Astrocyte (in vitro differentiated cells and primary cell): ENCODE measurements at places on chromosomes 1 and 21. TPM values are rescaled to one million over a fixed set of nuclear protein-coding genes. Genes with fewer than 3 reads are reported as not detected.

DNA sequence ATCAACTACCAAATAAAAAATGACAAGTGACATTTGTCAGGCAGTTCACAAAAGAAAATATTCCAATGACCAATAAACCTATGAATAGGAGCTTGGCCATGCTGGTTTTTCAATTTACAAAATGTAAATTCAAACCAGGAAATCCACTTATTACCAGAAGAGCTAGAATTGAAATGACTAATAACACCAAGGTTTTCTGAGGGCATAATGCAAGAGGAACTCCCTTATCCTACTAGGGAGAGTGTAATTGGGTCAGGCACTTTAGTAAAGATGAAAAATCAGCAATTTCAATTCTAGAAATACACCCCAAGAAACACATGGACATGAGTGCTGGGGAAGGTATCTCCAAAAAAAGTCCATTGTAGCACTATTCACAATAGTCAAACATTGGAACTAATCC, 16.7 kb upstream of the TIAM1 start:
- no peak for DNase-seq

- DNase-seq = peak; percentile 16
Measured at GRCh38 chr1:13628218-13628617, 44.6 kb downstream of the PDPN start.

GRCh38 chr1:224626042-224626441, 9.9 kb downstream of the CNIH3 start:
- peak; percentile 96 for DNase-seq

DNA sequence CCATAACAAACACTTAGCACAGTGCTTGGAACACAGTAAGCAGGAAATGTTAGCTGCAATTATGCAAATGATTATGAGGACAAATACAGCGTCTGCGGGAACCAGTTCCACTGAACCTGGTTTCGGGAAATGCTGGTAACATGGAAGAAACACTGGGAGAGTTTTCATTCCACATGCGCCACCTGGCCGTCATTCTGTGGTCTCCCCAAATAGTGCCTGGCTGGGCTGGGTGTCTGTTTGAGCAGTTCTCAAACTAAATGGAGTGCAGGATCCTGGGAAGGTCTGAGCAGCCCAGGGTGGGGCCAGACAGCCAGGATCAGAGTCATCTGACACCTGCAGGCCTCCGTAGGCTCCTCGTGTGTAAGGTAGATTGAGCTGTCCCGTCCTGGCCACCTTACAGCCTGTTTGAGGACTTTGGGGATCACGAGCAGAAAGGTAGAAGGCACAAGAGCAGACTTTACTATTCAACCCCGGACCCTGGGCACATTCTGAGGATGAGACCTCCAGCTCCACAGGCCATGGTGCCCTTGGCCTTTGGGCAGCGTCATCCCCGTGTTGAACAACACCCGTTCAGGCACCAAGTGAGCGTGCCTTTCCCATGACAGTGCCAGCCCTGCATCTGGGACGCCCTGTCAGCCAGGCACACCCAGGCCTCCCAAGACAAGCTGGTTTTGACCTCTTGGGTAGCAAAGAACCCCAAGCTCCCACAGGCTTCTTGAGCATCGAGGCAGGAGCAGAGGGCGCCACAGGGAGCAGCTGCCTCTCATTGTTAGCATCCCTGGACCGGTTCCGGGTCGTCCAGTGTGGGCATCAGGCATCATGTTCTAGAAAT, 101.9 kb downstream of the PRDM2 start:
- no peak for DNase-seq

Gene SLC45A3
- total RNA-seq = 6.8 and 7.1 TPM in 2 replicates

- no peak for DNase-seq
Measured at GRCh38 chr1:153629971-153630370, 1.7 kb downstream of the S100A1 start.

DNA sequence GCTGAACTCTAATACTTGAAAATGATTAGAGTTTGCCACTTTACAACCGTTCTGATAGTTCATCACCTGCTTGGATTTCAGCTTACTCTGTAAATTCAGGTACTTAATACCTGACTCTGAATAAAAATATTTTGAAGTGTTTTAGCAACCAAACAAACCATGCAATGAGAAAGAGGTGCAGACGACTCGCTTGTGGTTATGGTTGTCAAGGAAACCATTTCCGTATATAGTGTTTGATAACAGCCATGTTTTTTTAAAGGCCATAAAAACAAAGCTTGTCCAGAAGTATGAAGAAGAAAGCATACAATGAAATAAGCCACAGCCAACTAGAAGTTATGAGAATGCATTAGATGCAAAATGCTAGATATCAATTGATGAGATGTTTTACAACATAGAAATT, 167.2 kb upstream of the HMCN1 start:
- DNase-seq = peak; percentile 64

GRCh38 chr1:107782217-107782845, 182.6 kb downstream of the VAV3 start:
- peak; percentile 19 for DNase-seq

Gene EFNA1
- total RNA-seq = 11.3 and 16.4 TPM in 2 replicates

Gene CRB1
- total RNA-seq = not detected in 2 replicates

DNA sequence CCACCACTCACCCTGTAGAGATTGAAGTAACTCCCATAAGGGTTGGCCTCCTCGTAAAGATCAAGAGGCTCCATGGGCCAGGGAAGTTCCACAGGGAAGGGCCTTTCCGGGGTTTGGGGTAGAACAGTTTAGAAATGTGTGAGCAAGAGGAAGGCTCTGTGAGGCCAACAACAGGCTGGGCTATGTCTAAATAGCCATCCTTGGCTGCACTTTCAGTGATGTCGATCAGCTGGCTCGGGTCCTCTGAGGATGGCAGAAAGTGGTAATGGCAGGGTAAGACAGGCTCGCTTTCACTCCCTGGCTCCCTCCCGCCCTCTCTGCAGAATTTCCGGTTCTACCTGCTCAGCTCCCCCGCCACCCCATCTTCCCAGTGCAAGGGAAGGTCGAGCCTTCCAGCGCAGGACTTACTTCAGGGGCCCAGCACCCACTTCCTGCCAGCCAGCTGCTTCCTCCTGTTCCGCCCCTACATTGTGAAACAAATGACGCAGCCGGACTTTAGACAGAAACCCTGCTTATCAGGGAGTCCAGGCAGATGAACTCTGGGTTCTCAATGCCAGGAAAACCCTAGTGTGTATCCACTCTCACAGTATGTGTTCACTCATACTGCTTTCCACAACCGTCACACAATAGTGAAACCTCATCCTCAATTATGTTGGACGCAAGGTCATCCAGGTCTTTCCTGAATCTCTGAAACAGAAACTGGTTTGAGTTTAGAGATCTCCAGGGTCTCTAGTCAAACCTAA, 7.3 kb downstream of the F11R start:
- peak; percentile 46 for DNase-seq

GRCh38 chr1:95127380-95127779, 10.2 kb downstream of the TLCD4 start:
- no peak for DNase-seq

GRCh38 chr1:212792396-212792908, 758 bp downstream of the TATDN3 start:
- DNase-seq = no peak

DNA sequence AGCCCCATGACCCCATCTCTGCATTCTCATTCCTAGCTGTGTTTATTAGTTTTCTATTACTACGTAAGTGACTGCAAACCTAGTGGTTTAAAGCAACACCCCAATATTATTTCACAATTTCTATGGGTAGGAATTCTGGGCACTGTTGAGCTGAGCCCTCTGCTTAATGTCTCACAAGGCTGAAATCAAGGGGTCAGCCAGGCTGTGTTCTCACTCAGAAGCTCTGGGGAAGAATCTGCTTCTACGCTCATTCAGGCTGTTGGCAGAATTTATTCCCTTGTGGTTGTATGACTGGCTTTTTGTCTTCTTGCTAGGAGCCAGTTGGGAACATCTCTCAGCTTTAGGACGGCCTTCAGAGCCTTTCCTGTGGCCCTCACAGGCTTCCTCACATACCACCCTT, 181.0 kb downstream of the GIPC2 start:
- DNase-seq = no peak

- DNase-seq = no peak
Measured at GRCh38 chr1:155012776-155013602, 10.4 kb downstream of the ZBTB7B start.

Gene DNAJC11
- 58.9 and 63.9 TPM in 2 replicates for total RNA-seq

DNA sequence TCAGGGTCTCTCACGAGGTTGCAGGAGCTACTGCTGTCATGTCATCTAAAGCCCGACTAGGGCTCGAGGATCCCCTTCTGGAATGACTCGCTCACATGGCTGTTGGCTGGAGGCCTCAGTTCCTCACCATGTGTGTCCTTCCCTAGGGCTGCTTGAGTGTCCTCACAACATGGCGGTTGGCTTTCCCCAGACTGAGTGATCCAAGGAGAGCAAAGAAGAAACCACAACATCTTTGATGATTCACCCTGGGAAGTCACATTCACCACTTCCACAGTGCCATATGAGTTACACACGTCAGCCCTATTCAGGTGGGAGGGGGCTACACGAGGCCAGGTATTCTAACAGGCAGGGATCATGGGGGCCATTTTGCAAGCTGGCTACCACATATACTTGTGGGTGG, 64.9 kb downstream of the FHAD1 start:
- DNase-seq = peak; percentile 16

DNA sequence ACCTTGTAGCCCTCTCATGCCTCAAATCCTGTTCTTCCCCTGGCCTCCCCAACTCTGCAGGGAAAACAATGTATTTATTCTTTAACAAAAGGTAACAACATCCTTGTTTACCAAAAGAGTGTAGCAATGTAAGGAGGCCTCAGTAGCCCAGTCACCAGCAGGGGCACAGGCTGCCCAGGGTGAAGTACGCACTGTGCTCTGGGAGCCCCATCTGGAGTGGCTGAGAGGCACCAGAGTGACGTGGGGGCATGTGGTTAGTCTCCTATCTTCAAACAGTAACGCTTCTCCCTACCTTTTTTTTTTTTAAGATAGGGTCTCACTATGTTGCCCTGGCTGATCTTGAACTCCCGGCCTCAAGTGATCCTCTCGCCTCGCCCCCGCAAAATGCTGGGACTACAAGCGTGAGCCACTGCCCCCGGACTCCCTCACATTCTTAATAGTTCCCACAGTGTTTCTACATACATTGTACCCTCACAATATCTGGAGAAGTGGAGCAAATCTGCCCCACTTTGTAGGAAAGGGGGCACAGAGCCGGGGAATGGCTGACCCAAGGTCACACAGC, 51.3 kb upstream of the ECE1 start:
- no peak for DNase-seq
